ENCODE measurements at places on chromosomes 3 and 15.

GRCh38 chr3:112845772-112846171 is 892 bp downstream of the CD200R1L start:
- no peak for DNase-seq

GRCh38 chr3:177978946-177979345 is 557.3 kb upstream of the KCNMB2 start:
- DNase-seq = no peak

- DNase-seq = no peak
Observed at GRCh38 chr3:59659755-59660154, 609.9 kb upstream of the CFAP20DC start.

GRCh38 chr15:79743032-79743431 is 153.8 kb downstream of the MTHFS start:
- DNase-seq = no peak

GRCh38 chr15:78149805-78150751 is 916 bp downstream of the IDH3A start:
- DNase-seq = no peak

- no peak for DNase-seq
Observed at GRCh38 chr15:64909546-64909945, 2.2 kb upstream of the ANKDD1A start.

Measured in pancreas (tissue), 10 donors.